ENCODE measurements at places on chromosomes 1 and 21.

DNA sequence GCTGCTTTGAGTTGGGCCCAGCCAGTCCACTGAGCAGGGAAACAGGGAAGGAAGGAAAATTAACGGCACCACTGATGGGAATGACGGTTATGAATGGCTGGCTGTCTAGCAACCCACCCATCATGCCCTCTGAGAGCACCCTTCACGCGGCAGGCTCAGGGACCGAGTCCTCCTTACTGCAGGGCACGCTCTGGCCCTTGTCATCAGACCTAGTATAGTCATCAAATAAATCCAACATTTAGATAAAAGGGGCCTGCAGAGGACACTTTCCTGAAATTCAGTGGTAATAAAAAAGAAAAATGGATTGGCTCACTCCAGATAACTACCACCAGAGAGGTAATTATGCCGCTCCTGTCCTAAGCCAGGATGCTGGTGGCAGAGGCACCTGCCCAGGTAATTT is 509.4 kb downstream of the MATN1 start:
- DNase-seq: no peak

DNA sequence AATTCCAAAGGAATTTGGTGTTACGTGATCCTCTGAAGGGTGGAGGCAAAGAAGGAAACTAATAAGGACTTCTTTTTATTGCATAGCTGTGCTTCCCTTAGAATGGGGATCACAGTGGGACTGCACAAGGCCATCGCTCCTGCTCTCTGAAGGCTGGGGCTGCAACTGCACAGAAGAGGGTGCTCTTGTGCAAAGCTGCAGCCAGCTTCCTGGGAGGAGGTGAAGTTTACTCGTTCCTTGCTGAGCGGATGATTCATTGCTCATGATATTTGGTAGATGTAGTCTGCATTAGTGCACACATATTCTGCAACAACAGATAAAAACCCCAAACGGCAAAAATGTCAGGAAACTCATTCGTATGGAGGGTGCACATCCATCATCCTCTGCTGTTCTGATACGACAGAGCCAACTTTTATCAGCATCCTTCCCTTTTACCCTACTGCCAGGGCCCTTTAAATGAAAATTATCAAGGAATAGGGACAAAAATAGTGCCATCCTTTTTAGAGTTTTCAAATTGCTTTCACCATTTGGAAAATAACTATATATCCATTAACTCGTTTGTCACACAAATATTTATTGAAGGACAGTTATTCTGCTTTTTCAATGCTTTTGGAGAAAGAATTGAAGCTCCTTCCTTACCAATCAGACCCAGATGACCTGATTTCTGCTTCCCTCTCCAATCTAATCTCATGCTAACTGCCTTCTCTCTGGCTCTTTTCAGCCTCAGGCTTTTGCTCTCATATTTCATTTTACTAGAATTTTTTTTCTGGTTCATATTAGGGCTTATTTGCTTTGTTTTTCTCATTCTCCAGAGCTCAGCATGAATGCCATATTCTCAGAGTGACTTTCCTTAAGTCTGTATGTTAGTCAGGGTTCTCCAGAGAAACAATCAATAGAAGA is 263.6 kb downstream of the DUSP10 start:
- peak; percentile 66 for DNase-seq

DNA sequence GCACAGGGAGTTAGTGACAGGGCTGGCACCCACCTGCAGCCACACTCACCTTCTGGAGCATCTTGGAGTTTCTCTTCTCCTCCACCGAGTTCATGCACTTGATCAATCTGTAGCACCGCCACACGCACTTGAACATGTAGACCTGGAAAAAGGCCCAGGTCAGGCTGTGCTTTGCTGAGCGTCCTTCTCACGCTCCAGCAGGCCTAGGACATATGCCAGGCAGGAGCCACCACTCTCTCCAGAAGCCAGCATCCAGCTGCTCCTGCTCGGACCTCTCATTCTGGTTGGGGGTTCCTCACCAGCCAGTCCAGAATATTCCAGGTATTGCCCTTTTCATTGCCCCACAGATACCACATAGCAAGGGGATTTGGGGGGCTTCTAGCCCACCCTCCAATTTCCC is 11.7 kb upstream of the MATN1 start:
- DNase-seq: no peak

DNA sequence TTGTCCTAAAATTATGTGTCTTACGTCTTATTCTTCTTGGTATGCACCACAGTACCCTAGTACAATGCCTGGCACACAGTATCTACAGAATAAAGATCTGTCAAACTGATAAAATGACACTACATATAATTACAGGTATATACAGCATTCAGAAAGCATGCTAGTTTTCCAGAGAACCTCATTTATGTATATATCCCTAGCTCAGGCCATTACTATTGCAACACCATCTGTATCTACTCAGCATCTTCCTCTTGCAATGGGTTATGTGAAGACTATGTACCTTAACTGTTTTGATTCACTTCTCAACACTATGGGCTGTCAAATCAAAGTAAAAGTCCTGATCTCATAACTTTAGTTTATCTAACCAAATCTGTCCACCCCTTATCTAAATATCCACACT is 58.5 kb upstream of the GUCA2A start:
- no peak for DNase-seq

DNA sequence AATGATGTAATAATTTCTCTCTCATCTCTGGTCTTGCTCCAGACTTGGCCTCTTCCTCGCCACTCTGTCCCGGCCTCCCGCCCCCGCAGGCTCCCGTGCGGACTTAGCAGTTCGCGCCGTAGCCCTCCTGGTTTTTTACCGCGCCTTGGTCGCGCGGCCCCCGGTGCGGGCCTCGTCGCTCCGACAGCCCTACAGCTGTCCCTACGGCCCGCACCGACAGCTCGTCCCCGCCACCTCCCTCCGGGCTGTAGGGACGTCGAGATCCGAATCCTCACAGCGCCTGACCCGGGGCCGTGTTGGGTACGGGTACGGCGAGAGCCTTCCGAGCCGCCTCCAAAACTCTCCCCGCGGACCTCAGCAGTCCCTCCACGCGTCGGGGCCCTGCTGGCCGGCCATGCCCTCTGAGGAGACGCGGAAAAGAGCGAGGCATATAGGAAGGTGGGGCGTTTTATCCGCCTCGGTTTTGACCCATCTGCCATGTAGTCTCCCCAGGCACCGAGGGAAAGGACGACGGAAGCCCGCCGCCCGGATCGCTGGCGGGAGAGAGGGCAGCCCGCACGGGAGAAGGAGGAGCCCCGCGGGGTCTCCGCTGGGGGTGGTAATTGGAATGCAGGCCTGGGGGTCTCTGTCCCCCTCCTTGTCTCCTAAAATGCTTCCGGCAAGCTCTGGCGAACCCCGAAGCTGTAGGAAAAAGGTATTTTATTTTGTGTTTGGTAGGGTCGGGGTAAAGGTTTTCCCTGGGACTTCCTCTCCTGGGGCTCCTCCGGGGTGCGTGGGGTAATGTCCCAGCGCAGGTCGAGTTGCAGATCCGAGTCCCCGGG is 3.3 kb downstream of the LHX4 start:
- DNase-seq: no peak

DNA sequence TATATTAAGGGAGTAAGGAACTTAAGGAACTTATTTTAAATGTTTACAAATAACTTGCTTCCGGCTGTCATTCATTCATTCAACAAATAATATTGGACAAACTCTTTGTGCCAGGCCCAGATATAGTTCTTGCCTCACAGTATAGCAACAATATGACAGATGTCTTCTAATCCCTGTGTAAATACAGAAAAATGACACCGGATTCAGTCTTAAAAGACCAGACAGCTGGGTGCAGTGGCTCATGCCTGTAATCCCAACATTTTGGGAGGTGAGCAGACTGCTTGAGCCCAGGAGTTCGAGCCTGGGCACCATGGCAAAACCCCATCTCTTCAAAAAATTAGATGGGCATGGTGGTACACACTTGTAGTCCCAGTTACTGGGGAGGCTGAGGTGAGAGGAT is 23.7 kb downstream of the EIF2B3 start:
- no peak for DNase-seq

DNA sequence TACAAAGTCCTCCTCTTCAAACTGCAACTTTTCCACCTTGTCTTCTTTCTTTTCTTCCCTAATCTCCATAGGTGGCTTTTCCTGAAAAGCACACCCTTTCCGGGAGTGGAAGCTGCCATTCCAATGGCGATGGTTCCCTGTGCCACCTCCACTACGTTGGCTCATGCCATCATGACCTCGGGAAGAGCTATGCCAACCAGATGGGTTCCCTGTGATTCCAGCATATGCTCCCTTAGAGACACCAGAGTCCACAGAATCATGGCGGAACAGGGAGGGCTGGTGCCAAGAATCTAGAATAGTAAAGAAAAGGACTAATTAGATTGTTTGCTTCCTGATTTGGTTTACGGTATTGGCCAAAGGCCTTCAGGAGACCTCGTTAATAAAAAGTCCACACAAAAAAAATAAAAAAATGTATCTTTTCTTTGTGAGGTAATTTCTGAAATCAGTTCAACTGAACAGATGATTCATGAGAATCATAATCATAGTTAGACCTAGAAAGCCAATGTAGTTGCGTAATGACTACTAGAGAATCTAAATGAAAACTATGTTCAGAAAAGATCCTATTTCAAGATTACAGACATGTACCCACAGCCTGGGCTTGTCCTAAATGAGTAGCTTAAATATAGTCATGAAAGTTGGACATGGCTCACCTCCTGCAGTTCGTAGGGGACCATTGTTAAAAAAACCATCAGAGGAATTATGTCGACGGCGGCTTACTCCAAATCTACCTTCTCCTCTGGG is 30.9 kb upstream of the CCDC17 start:
- DNase-seq: no peak

DNA sequence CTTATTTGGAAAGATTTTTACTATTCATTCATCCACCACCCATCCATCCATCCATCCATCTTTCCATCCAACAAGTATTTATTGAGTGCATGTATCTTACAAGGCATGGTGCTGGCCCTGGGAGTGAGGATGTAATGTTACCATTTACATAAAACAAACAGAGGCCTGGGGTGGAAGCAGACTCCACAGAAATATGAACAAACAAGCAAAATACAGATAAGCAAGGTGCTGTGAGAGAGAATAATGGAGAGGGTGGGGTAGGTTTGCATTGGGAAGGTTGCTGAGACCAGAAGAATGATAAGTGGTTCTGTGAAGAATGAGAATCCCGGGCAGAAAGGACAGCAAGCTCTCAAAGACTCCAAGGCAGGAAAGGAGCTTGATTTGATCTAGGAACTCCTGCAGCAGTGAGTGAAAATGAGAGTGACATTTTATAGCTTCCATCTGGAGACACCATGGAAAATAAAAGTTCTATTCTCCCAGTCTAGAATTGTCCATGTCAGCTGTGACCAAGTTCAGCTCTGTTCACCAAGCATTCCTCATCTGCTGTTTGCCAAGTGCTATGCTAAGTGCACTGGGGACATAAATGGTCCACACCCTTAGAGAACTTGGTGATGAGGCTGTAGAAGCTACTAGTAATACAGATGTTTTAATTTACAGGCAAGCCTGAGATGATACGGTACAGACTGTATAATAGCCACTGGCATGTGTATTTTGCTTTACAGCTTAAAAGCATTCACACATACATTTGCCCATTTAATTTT is 75.3 kb downstream of the PEX14 start:
- no peak for DNase-seq

- DNase-seq: no peak
Observed at GRCh38 chr1:5647234-5647633, 345.0 kb downstream of the NPHP4 start.

DNA sequence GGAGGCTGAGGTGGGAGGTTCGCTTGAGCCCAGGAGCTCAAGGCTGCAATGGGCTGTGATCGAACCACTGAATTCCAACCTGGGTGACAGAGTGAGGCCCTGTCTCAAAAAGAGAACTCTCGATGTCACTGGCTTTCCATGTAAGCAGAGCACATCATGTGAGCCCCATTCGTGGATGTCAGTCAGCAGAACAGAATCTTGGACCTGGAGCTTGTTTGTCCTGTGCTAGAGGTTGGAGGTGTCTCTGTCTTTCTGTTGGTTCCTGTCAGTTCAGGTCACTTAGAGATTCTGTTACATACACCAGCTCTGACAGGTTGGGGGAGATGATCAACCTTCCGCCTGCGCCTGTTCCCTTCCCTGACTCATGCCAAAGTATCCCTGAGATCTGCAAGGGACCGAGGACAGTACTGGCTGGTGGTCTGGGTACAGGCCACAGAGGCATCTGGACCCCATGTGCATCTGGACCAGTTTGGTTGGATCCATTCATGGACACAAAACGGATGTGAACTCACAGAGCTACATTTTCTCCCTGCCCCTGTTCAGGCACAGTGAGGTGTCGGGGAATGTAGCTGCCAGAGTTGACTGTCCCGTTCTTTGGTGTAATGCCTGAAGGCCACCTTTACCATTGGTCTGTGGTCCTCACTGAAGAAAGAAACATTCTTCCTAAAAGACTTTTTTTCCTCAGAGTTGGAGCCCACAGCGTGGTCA is 10.0 kb downstream of the ARF1 start:
- DNase-seq: no peak

GRCh38 chr1:38973659-38974437 is 17.2 kb upstream of the AKIRIN1 start:
- no peak for DNase-seq

DNA sequence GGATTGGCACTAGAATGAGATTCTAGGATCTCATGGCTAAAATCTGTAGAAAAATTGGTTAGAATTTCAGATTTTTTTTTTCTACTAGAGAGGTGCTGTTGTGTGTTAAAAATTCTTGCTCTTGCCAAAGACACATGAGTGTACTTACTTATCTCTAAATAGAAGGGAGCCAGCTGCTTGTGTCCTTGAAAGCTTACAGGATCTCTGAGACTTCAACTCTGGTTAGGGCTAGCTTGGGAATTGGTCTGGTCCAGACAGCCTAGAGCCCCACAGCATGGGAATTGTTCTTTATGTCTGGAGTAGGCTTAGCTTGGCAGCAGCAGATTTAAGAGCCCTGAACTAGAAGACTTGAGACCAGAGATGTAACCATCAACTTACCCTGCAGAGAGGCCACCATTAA is 37.3 kb downstream of the MACO1 start:
- no peak for DNase-seq

DNA sequence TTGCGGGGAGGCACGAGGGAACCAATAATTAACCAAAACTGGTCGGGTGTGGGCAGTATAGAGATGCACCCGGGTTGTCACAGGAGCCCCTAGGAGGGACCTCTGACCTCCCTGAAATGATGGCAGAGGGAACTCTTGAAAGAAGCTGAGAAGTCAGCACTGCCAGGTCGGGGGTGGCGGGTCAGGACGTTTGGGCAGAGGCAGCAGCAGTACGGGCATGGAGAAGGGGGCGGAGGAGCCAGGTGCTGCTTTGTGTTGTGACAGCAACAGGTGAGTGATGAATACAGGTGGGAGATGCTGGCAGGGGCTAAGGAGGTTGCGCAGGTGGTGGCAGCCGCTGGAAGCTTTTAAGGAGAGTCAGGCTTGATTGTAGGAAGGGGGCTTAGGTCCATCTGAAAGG is 11.7 kb downstream of the TNFRSF1B start:
- no peak for DNase-seq

DNA sequence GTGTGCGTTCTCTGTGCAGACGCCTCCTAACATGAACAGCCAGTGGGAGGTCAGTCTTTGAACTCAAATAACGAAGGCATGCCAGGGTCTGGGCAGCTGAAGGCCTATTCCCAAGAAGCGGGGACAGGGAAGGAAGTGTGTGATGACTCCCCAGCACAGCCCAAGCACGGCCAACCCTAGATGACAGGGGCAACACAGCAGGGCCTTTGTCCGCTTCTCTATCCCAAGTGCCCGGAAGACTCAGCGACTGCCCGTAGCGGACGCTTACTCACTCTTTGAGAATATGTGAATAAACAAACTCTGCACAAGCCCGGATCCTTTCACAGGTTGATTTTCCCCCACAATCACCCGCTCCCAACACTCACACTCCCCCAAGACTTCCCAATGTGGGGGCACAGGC is 11.2 kb downstream of the C1orf198 start:
- DNase-seq: no peak

GRCh38 chr1:39720094-39720999 is 18.3 kb upstream of the PPIE start:
- peak; percentile 27 for DNase-seq

- no peak for DNase-seq
Observed at GRCh38 chr1:107555578-107555977, 409.4 kb downstream of the VAV3 start.

Data from AG04450 (cell line).